Tibial nerve (tissue), 4 donors: ENCODE measurements at places on chromosomes 1 and 21. TPM values are rescaled to one million over a fixed set of nuclear protein-coding genes. Genes with fewer than 3 reads are reported as not detected.

DNA sequence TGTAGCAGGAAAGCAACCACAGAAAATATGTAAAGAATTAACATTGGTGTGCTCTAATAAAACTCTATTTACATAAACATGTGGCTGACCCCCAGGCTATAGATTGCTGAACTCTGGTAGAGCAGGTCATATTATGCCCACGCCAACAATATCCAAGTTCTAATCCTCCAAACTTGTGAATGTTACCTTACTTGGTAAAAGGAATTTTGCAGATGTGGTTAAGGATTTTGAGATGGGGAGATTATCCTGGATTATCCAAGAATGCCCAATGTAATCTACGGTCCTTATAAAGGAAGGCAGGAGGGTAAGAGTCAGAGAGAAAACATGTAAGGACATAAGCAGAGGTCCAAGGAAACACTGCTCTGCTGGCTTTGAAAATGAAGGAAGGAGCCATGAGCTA is 201.0 kb downstream of the USH2A start:
- peaks cover 4% of the 10 kb centered on the region for H3K4me1 ChIP-seq
- H3K36me3 ChIP-seq = no peaks in the 10 kb centered on the region
- no peak overlapping the region for H3K4me3 ChIP-seq

- no peak overlapping the region for H3K4me3 ChIP-seq
- no peaks in the 10 kb centered on the region for H3K4me1 ChIP-seq
- no peak for DNase-seq
- no peaks in the 10 kb centered on the region for H3K27me3 ChIP-seq
Measured at GRCh38 chr1:119917304-119918055, 21.2 kb upstream of the ADAM30 start.

- no peak for DNase-seq
- H3K27me3 ChIP-seq = no peaks in the 10 kb centered on the region
- no peaks in the 10 kb centered on the region for H3K36me3 ChIP-seq
- H3K4me3 ChIP-seq = no peak overlapping the region
- no peak overlapping the region for H3K27ac ChIP-seq
Measured at GRCh38 chr1:22447621-22448111, 4.0 kb upstream of the ZBTB40 start.

RPRD2 gene
- total RNA-seq = 27.6 TPM

TDRD10 gene
- 8.1 TPM for total RNA-seq
